Erythroblast (primary cell): ENCODE measurements at places on chromosomes 1 and 21.
A peak's percentile ranks its signal among the peaks of the same experiment; 100 is the strongest.

DNA sequence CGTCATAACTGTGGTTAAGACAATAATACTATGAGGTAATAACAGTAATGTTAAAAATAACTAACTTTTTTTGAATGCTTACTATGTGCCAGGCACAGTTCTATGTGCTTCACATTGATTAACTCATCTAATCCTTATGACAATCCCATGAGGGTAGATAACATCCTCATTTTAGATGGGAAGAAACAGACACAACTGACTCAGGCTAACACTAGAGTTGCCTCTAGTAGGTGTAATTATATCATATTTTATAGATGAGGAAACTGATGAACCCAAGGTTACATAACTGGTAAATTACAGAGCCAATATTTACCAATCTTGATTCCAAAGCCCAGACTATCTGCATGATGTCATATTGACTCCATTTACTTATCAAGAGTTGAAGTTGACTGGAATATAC is 23.5 kb downstream of the SERPINC1 start:
- DNase-seq, result no peak

GRCh38 chr1:228403231-228403631 is 3.4 kb downstream of the TRIM11 start:
- peak; percentile 47 for DNase-seq

DNA sequence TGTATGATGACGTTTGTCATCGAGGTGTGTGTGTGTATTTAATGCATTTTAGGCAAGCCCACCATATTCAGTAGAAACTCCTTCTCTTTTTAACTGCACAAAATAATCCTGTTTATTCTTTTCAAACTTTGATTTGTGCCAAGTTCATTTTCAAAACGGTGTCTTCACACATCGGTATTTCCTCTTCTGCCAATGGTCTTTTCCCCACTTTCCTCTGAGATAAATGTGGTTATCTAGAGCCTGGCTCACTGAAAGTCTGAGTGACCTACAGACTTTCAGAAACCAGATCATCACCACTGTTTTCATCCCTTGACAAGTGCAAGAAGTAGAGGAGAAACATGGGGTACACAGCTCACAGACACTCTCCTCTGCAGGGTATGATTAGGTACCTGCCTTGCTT is 69.4 kb downstream of the GPATCH2 start:
- DNase-seq, result no peak

DNA sequence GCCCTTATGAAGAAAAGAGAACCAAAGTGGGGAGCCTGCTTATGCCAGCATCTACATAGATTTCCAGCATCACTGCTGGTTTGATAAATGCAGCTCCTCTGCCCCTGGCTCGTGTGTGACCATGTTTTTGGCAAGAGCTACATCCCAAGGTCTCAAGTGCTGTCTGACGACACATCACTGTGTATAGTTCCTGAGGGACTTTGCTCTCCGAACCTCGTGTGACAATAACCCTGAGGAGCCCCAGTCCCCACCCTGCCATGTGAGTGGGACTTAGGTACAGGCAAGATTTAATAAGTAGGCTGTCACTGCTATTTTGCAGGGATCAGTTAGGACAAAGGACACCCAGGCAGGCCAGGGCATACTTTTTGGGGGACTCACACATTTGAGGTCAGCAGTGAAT is 28.8 kb upstream of the RERE start:
- DNase-seq, result no peak
